ENCODE measurements at places on chromosomes 5 and 9.

- no peak for DNase-seq
Observed at GRCh38 chr5:2695200-2695891, 56.1 kb downstream of the IRX2 start.

- DNase-seq, result no peak
Observed at GRCh38 chr5:119270960-119271757, 84.7 kb upstream of the TNFAIP8 start.

DNA sequence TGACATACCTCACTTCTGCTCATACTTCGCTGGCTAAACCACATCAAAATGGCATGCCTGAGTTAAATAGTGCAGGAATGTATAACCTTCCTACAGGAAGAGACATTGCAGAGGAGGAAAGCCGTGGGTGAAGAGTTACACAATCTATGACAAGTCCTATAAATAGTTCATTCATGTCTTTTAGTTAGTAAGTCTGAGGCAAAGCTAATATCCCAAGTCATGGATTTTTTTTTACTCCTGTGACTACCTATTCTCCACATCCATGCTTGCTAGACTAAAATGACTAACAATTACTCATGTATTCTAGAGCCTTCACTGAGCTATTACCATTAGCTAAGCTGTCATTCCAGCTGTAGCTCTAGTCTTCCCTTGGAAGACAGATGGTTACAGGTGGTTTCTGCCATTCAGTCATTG lies 391.3 kb downstream of the NR2F1-AS1 start:
- DNase-seq, result no peak

DNA sequence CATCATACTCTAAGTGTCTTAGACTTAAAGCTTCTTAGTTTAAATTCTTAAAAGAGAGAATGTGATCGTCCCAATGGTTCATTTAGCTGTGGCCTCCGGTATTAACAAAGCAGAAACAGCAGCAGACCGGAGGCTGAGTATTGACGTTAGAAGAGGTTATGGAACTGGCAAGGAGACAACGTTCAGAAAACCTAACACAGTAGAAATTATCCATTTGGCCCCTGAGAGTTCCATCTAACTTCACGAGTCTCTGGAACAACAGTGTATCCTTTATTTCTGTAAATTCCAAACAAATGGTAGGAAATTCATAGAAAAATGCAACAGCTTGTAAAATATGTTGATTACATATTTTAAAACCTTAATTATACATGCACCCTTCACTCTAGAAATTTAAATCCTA lies 107.3 kb upstream of the PTGER4 start:
- no peak for DNase-seq

DNA sequence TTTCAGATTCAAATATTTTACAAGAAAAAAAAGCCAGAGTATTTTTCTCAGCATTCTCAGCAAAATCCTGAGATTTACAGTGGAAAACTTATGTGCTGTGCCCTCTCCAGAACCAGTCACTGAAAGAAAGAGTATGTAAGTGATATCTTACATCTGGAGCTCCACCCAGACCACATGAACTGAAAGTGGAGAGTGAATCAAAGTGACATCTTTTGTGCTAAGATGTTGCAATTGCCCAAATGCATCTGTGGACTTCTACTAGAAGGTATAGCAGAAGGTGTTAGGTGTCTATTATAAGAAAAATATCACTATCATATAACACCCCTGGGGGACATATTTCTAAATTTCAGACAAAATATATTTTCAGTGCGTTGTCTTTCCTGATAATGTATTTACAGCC lies 49.0 kb upstream of the RIC1 start:
- DNase-seq, result no peak

GRCh38 chr5:1065891-1066650 lies 45.8 kb downstream of the SLC12A7 start:
- DNase-seq, result no peak

DNA sequence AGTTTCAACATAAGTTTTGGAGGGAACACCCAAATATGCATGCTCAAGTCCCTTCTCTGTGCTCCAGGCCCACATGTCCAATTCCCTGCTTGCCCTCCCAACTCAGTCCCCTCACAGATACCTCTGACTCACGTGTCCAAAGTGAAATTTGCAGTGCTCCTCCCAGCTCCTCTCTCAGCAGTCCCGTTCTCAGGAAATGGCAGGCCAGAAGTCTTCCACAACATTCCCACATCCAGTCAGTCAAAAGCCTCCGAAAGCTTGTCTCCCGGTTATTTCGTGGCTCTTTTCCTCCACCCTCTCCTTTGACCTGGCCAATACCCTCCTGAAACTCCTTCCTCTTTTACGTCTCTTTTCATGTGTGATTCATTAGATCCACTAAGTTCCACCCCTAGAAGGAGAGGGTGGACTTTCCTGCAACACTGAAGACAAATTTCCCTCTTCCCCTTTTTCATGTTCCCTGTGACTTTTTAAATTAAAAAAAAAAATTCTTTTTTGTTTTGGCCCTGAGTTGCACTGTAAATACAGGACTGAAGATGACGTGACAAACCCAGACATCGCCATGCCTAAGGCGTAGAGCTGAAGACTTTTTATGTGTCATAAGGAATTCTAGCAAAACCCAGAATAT lies 12.8 kb upstream of the MGAT1 start:
- no peak for DNase-seq

- DNase-seq, result no peak
Observed at GRCh38 chr5:136014049-136015002, 14.5 kb upstream of the TGFBI start.

- no peak for DNase-seq
Observed at GRCh38 chr5:43469671-43470391, 13.8 kb downstream of the TMEM267 start.

- no peak for DNase-seq
Observed at GRCh38 chr9:84343111-84343521, 2.6 kb upstream of the SLC28A3 start.

GRCh38 chr9:129278391-129279237 lies 100.6 kb upstream of the IER5L start:
- DNase-seq, result no peak

DNA sequence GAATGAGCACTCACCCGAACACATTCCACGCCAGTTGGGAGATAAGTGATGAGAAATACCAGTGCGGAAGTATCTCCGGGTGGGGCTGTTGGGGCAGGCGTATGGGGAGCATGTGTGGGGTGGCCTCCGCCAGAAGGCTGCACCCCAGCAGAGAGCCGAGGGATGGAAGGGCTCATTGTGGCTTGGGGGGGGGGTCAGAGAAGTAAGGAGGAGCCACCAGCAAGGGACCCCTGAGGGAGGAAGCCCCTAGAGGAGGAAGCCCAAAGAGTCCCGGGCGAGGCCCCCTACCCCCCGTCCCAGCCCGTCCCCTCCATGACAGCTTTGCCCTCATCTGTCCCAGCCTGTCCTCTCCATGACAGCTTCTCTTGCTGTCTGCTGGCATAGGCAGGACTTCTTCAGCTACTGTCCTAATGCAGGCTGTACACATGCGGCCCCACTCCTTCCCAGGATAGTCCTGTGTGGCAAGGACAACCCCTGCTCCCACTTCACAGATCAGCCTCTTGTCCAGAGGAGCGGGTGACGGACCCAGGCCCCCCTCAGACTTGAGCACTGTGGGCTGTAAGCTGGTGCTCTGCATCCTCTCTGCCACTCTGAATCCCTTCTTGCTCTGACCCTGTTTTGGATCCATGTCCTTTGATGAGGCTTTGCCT lies 239.6 kb downstream of the CACNA1B start:
- DNase-seq, result no peak

DNA sequence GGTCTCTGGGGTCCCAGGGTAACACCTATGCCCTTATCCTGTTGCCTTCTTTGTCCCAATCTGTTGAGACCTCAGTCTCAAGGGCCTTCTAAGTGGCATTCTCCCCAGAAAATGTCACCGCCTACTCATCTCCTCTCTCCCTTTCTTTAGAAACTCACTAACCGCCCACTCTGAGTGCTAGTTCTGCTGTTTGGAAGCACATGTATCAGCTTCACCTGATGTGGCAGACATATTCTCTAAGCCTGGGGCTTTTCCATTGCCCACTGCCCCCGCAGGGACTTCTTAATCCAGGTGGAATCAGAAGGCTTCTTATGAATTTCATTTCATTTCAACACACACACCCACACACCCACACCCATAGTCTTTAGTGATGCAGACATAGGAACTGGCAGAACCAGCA lies 165.1 kb downstream of the ASTN2 start:
- DNase-seq, result no peak

GRCh38 chr9:134169724-134170401 lies 5.5 kb upstream of the RNU6ATAC start:
- DNase-seq, result no peak

DNA sequence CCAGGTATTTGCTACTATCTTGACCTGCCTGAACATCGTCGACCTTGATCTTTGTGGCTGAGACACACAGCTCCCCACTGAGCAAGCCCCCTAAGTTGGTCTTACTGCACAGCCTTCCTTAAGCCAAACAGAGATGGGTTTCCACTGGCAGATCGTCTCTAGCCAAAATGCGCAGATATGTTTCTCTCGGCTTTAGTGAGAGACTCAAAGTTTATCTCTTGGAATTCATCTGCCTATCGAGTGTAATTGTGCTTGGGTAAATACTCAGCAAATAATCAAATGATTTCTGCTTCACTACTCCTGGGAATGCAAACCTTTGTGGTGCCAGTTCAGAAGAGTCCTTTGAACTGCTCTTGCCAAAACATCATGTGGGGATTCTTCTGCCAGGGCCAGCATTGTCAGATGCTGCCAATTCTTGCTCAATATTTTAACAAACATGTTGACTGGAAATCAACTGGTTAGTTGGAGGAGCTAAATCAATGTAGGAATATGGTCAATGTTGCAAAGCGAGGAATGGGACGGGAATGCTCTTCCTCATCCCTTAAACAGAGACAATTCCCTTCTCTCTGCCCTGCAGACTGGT lies 141.2 kb upstream of the SLC28A3 start:
- no peak for DNase-seq

DNA sequence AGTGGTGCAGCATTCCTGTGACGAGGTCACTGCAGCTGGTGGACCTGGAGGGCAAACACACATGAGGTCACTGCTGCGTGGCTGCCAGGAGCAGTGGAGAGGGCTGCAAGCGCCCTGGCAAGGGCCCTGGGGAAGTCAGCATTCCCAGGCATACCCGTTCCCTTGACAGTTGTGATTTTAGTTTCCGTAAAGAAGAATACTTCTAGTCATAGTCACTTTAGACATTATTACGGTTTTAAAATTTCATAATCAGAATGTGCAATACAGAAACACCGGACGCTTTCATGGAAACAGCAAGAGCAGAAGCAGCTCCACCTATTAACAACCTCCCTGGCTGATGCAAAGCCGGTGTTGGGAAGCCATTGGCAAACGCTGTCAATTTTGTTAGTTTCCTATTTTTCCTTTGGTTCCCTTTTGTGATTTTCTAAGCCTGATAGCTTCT lies 129.8 kb downstream of the GADD45G start:
- DNase-seq, result no peak

DNA sequence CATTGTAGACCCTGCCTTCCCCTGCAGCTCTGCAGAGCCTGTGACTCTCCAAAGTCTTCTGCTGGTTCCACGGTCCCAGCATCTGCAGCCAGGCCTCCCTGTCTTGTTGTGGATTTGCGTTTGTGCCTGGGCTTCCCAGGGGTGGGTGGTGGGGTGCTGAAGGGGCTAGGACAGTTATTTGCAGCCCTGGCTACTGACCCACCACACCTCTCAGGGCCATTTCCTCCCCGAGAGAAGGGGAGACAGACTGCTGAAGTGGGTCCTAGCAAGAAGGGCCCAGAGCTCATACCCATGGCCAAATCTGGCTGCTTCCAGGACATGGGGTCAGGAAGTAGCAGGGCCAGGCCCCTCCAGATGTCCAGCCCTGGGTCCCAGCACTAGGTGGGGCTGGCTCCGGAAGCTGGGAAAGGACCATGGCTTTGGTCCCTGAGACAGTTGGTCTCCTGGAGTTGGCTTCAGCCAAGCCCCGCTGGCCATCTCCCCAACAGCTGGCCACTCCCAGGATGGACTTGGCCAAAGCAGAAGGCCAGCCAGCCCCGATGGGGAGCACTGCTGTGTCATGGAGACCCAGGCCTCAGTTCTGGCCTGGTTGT lies 26.3 kb downstream of the GSN start:
- no peak for DNase-seq

DNA sequence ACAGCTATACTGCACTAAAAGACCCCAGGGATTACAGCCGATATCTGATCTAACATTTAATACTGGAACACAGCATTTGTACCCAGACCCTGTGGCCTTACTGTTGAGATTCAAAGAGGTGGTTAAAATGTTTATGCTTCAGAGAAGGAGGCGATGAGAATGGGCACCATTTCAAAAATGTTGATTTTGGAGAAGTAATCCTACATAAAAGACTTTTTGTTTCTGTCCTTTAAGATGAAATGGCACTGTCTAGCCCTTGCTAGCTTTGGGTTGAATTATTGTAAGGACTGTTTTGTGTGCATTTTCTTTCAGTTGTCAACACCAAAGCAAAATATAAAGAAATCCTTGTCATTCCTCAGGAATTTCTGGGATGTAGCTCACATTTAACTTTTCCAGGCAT lies 288.5 kb upstream of the ANKH start:
- no peak for DNase-seq

GRCh38 chr5:162824360-162824759 lies 613.0 kb upstream of the CCNG1 start:
- DNase-seq, result no peak

GRCh38 chr9:123933440-123934212 lies 3.7 kb upstream of the DENND1A start:
- DNase-seq, result no peak

DNA sequence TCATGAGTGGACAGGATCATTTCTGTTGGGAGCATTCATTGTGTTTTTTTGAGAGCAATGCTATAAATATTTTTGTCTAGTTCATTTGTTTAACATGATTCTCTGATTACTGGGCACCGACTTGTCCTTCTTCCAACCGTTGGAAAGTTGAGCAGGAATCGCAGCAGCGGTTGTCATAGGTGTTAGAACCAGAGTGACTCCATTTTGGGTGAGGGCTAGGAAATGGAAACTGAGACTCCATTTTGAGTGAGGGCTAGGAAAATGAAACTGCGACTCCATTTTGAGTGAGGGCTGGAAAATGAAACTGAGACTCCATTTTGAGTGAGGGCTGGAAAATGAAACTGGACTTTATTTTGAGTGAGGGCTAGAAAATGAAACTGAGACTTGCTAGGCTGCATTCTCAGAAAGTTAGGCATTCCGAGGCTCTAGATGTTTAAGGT lies 100.6 kb downstream of the ICE1 start:
- DNase-seq, result peak; percentile 45

GRCh38 chr5:150689120-150689519 lies 11.7 kb downstream of the RBM22 start:
- DNase-seq, result no peak

DNA sequence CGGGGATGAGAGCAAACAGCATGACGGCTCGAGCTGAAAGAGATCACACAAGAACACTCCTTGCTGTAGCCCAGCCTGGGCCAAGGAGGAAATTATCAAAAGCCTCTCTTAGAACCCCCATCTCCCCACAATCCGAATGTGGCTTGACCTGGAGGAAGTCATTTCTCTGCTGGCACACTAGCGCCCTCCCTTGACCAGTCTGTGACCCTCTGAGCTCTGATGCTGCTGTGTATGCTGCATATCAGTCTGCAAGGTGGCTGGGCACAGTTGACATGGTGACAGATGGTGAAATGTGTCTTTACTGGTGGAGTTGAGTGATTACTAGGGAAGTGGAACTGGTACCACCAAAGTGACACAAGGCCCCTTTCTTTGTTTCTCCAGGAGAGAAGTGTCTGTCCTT lies 3.3 kb downstream of the SLC46A2 start:
- no peak for DNase-seq

All from CD4-positive, alpha-beta T cell treated with Interleukin-6 at 100 ng/mL for 8 hours (primary cell).